Effector CD4-positive, alpha-beta T cell (primary cell): ENCODE measurements at places on chromosomes 16 and 17.

GRCh38 chr16:4115949-4116318, 308 bp downstream of the ADCY9 start:
- DNase-seq, result no peak

- no peak for DNase-seq
Observed at GRCh38 chr17:10775058-10775457, 28.8 kb downstream of the TMEM238L start.

- DNase-seq, result peak; percentile 67
Observed at GRCh38 chr17:63919311-63919723, 678 bp upstream of the GH1 start.

DNA sequence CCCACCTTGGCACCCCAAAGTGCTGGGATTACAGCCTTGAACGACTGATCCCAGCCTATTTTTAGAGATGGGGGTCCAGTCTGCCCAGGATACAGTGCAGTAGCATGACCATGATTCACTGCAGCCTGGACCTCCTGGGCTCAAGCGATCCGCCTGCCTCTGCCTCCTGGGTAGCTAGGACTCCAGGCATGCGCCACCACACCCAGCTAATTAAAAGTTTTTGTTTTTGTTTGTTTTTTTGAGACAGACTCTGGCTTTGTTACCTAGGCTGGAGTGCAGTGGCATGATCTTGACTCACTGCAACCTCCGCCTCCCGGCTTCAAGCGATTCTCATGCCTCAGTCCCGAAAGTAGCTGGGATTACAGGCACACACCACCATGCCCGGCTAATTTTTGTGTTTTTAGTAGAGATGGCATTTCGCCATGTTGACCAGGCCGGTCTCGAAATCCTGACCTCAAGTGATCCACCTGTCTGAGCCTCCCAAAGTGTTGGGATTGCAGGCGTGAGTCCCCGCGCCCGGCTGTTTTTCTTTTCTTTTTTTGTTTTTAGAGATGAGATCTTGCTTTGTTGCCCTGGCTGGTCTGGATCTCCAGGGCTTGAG, 2.3 kb upstream of the PAFAH1B1 start:
- no peak for DNase-seq

- DNase-seq, result no peak
Observed at GRCh38 chr17:81991684-81992305, 14.4 kb downstream of the ASPSCR1 start.

- DNase-seq, result no peak
Observed at GRCh38 chr16:1887711-1888354, 15.9 kb upstream of the MEIOB start.

DNA sequence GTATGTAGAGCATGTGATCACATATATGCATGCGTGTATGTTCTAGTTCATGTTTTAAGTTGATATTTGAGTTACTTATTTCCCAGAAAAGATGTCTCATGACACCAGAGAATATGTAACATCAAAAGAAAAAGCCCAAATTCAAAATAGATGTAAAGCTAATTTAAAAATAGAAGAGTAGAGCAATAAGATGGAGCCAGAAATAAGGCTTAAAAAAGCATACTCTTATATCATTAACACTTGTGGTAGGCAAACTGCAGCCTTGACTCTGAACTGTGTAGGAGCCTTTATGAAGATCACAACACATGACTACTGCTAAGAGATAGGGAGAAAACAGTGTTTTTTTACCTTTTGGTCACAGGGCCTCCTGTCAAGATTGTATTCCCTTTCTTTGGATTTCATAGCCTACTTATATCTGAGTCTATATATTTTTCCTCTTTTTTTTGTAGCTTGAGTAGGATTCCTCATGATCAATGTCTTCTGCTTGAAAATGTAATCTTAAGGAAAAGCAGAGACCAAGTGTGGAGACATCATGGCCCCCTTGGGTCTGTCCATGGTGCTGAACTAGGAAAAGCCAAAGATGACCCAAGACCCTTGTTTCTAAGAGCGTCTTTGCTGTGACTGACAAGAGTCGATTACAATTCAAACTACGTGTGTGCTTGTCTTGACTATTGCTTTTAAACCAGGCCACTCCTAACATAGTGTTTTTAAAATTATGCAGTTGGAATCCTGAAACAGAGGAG, 390.4 kb downstream of the SHISA9 start:
- no peak for DNase-seq

- DNase-seq, result no peak
Observed at GRCh38 chr17:50064253-50065001, 8.5 kb downstream of the ITGA3 start.

DNA sequence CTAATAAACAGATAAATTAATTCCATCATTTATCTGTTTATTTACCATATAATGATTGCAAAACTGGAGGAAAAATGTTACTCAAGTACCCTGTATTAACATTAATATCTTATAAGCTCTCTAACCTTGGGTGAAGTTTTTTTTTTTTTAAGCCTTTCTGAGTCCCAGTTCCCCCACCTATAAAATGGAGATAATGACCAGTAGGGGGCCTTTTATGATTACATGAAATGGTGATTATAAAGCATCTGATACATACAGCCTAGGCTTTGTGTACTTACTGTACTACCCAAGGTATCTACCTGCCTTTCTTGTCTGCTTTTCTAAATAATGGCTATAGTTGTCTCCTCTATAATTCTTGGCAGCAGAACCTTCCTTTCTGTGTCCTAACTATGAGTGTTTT, 22.6 kb downstream of the LRRC36 start:
- no peak for DNase-seq

DNA sequence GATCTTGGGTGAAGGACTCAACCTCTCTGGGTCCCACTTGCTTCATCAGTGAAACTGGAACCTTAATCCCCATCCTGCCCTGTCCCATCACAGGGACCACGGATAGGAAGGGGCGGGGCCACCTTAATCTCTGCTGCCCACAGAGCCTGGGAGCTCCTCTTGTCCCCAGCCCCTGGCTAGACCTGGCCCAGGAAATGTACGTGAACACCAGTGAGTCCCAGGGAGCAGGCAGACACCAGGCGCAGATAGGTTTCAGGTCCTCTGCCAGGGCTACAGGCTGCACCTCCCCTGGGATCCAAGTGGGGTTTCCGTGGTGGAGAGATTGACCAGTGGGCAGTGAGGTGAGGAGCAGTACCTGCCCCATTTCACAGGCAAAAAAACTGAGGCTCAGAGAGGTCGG, 21.0 kb downstream of the RAB11FIP4 start:
- DNase-seq, result no peak

- no peak for DNase-seq
Observed at GRCh38 chr17:40538019-40538935, 27.0 kb downstream of the CCR7 start.

- no peak for DNase-seq
Observed at GRCh38 chr16:53945996-53946395, 242.0 kb downstream of the FTO start.

GRCh38 chr17:80283116-80283852, 22.6 kb downstream of the RNF213 start:
- DNase-seq, result no peak

DNA sequence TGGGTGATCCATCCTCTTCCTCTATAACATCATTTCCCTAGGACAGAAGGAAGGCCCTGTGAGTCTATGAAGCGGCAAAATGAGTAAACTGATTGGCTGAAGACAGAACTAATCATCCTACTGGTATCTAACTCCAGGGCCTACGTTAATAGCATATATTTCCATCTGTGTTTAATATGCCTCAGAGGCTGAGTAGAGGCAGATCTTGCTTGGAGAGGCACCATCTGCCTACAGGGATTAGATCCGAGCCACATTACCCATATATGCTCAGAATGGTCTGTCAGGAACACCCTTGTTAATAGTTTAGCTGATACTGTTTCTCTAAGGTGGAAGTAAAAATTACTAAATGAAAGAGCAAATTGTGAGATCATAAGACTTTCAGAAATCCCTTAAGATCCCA, 13.2 kb upstream of the FOXJ1 start:
- no peak for DNase-seq

- no peak for DNase-seq
Observed at GRCh38 chr16:48965386-48965785, 316.3 kb downstream of the CBLN1 start.

- no peak for DNase-seq
Observed at GRCh38 chr17:37820995-37821713, 76.3 kb upstream of the HNF1B start.

GRCh38 chr16:83901101-83901500, 2.2 kb downstream of the MLYCD start:
- no peak for DNase-seq

DNA sequence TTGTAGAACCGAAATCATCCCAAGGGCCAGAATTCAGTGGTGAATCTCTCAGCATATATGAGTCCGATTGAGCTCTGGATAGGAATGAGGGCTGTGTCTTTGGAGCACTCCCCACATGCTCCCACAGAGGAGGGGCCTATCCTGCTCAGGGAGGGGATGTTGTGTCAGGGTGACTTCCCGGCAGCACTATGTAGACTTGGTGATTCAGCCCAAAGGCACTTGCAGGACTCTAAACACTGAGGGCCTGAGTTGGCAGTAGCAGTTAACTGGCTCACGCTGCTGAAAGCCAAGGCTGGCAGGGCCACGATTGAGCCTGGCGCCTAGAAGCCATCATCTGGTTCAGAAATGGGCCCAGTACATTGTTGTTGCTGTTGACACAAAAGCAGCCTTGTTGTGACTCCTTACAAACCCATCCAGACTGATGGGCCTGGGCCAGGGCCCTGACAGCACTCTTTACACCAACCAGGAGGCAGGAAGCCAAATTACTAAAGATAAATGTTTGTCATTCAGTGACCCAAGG, 31.9 kb downstream of the NMT1 start:
- DNase-seq, result no peak

DNA sequence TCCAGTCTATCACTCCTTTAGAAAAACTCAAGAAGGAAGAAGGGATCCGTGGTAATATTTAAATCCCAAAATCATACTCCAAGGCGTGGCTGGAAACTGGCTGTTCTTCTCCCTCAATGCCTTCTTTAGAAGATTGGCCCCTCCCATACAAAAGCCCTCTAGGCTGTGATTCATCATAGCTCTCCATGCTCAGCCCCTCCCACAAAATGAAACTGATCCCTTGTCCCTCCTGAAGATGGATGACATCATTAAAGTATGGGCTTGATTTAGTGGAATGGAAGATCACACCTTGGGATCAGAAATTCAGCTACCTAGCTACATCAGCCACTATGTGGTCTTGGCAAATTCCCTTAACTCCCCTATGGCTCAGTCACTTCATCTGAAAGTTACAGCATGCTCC, 4.1 kb downstream of the GRIN2A start:
- DNase-seq, result no peak

DNA sequence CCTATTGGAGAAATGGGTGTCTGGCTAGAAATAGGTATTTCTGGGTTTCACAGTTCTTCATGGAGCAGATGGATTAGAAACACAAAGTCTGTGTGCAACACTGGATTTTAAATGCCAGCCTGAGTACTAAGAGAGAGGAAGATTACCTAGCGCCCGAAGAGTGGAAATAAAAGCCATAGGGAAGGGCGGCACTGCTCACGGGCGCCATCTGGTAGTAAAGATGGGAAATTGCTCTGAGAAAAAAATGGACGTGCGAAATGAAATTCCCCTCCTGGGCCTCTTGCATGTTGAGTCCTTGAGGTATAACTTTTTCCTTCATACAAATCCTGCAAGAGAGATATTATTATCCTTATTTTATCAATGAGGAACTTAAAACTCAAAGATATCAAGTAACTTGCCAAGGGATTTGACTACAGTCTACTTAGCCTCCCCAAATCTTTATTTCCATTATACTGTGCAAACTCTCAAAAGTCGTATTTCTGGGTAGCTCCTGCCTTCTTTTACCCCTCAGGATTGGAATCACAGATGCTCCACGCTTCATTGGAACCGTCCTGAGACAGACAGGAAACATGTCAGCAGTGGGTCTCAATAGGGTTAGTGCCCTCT, 72.8 kb downstream of the MMD start:
- peak; percentile 12 for DNase-seq

GRCh38 chr17:42535155-42536047, 640 bp upstream of the NAGLU start:
- DNase-seq, result no peak

DNA sequence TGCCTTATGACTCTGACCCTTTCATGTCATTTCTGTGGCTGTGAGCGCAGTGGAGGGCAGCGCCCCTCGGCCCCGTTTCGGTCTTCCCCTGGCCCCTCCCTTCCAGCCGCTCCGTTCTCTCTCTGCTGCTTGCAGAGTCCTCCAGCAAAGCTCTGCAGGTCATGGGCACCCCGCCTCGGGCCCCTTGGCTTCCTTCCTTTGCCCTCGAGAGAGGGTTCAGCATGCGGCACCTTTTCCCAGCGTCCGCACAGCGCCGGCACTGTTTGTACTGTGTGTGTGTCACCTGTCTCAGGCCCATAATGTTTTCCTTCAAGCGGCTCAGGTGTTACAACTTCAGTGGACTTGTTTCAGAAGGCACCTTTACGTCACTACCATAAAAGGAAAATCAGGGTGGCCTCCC, 98.5 kb downstream of the RAP1GAP2 start:
- no peak for DNase-seq

- no peak for DNase-seq
Observed at GRCh38 chr17:3715296-3715695, 8.4 kb upstream of the HASPIN start.

DNA sequence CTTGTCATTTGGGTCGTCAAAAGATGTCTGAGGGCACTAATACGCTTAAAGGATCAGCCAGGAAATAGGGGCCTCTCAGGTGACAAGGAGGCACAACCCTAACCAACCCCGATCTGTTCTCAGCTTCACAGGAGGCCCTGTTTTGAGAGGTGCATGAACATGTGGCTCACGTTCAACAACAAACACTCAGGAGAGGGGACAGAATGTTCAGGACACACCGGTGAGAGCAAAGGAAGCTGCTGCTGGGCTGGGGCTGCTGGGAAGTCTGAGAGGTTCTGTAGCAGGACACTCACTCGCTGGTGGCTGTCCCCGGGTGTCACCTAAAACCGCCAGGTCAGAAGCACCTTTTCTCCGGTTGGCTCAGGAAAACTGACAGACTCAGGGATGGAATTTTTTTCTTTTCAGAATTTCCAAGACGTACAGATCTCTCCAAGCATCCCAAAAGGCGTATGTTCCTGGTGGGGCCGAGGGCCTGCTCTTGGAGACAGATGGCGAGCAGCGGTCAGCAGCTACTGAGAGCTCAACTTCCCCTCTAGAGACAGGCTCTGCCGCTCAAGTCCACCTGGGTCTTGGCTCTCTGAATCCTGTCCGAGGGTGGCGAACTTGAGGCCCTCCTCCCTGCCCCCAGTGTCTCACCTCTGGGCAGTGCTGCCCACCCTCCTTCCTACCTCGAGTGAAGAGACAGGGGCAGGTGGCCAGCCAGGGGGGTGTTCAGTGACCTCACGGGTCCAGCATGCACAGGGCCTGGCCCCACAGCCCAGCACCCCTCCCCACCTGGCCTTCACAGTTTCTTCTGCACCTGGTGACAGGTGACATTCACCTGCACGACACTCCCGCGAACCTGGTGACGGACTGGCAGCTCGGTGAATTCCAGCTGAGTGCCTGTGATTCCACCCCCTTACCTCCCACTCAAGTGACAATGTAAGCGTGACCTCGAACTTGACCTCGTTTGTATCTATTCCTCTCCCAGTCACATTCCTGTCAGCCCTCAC, 22.9 kb downstream of the CLUH start:
- no peak for DNase-seq

GRCh38 chr17:34369571-34369970, 6.5 kb upstream of the CCL1 start:
- no peak for DNase-seq
